ENCODE measurements at places on chromosomes 12 and 14.

GRCh38 chr14:28744126-28744525 is 22.5 kb upstream of the FOXG1 start:
- no peak for DNase-seq

- no peak for DNase-seq
Measured at GRCh38 chr12:92602476-92602875, 100.3 kb upstream of the PLEKHG7 start.

DNA sequence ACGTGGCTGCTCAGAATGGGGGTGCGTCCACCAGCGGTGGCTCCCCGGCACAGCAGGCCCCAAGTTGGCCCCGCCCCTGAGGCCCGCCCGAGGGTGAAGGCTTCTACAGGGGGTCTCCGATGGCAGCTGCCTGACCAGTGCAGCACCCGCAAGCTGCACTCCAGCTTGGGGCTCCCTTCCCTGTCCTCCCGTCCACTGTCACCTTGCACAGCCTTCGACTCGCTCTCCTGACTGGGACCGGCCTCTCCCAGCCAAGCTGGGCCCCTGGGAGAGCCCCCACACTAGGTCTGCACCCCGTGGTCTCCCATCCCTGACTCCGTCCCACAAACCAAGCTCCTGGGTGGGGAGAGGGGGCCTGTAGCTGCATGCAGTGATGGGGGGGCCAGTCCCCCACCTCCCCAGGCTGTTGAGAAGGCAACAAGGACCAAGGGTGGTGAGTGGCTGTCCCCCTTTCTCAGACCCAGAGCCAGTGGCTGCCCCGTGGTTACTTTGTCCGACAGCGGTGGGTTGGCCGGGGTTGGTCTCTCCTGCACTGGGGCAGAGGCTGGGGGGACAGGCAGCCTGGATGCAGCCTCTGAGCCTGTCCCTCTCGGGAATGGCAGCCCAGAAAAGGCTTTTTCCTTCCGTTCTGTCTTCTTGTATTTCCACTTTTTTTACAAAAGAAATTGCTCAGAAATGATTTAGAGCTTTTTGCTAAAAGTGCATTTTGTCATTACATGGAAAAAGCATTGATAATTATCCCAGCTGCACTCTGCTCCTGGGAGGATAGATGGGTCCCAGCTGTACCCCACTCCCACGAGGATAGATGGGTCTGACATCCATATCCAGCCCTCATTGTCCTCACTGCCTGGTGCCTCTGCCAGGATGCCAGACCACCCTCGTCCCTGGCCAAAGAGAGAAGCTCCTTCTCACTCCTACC is 217.0 kb downstream of the KIF26A start:
- DNase-seq, result peak; percentile 75

GRCh38 chr12:97745406-97746101 is 282.9 kb downstream of the RMST start:
- DNase-seq, result no peak

GRCh38 chr12:130924966-130925665 is 28.6 kb upstream of the ADGRD1 start:
- peak; percentile 78 for DNase-seq

GRCh38 chr12:29316752-29317151 is 64.2 kb downstream of the ERGIC2 start:
- DNase-seq, result no peak

- no peak for DNase-seq
Measured at GRCh38 chr12:128810182-128811127, 13.3 kb downstream of the SLC15A4 start.

GRCh38 chr12:57216014-57216911 is at the start of gene NXPH4:
Gene NXPH4 (plus strand): TSS chr12:57216794. CDS start chr12:57216970, 176 bp downstream.
- peak; percentile 94 for DNase-seq

- DNase-seq, result no peak
Measured at GRCh38 chr12:7612851-7613250, 52.9 kb downstream of the APOBEC1 start.

DNA sequence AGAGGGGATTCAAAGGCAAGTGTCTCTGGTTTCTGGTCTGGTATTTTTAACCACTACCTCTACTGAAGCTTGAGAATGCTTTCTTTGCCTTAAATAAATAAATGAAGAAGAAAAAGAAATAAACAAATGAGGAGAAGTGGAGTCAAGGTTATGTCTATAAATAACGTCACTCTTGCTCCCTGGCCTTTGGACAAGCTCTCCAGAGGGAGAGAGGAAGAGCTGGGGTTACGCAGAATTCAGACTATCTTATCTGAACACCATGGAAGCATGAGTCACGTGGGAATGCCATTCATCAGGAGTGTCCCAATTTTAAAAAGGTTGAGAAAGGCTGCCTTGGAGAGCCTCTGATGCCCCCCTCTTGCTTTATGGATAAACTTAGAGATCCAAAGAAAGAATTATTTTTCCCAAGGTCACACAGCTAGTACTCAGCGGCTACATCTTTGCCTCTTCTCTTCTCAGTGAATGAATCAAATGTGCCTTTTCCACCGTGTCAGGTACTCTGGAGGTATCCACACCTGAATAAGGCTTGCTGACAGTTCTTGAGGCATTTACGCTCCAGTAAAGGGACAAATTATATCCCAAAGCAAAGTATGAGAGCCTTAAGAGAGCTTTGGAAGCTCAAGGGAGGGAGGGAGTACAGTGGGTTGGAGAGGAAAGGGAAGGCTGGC is 12.9 kb upstream of the MSI1 start:
- no peak for DNase-seq

- DNase-seq, result peak; percentile 81
Measured at GRCh38 chr12:7915661-7916403, 20.2 kb downstream of the SLC2A3 start.

- DNase-seq, result no peak
Measured at GRCh38 chr12:107436836-107437235, 248.8 kb upstream of the PWP1 start.

GRCh38 chr12:9319842-9320173 is 111.6 kb upstream of the PZP start:
- DNase-seq, result no peak

DNA sequence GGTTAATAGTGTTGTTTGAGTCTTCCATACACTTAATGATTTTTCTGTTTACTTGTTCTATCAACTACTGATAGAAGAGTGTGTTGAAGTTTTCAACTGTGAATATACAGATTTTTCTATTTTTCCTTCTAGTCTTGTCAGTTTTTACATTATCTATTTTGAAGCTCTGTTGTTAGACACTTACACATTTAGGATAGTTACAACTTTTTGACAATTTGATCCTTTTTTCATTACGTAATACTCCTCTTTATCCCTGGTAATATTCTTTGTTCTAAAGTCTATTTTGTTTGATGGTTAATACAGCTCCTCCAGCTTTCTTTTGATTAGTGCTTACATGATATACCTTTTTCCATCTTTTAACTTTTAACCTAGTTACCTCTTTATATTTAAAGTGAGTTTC is 45.2 kb downstream of the DHRS2 start:
- no peak for DNase-seq

- DNase-seq, result no peak
Measured at GRCh38 chr12:1305063-1305434, 289.3 kb downstream of the FBXL14 start.

- no peak for DNase-seq
Measured at GRCh38 chr14:50116966-50117365, 594 bp upstream of the VCPKMT start.

DNA sequence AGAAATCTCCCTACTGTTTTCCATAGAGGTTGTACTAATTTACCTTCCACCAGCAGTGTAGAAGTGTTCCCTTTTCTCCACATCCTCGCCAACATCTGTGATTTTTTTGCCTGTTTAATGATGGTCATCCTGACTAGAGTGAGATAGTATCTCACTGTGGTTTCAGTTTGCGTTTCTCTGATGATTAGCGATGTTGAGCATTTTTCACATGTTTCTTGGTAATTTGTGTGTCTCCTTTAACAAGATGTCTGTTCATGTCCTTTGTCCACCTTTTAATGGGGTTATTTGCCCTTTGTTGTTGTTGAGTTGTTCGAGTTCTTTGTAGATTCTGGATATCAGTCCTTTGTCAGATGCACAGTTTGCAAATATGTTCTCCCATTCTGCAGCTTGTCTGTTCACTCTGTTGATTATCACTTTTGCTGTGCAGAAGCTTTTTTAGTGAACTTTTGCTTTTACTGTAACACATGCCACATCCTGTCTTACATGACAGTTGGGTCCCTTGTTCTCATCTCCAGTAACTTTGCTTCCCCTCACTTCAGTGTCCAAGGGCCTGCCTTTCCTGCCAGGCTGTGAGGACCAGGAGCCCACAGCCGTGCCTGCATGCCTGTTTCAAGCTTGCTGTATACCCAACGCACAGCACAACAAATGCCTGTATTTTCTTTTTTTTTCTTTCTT is 64.9 kb downstream of the SPRING1 start:
- no peak for DNase-seq

DNA sequence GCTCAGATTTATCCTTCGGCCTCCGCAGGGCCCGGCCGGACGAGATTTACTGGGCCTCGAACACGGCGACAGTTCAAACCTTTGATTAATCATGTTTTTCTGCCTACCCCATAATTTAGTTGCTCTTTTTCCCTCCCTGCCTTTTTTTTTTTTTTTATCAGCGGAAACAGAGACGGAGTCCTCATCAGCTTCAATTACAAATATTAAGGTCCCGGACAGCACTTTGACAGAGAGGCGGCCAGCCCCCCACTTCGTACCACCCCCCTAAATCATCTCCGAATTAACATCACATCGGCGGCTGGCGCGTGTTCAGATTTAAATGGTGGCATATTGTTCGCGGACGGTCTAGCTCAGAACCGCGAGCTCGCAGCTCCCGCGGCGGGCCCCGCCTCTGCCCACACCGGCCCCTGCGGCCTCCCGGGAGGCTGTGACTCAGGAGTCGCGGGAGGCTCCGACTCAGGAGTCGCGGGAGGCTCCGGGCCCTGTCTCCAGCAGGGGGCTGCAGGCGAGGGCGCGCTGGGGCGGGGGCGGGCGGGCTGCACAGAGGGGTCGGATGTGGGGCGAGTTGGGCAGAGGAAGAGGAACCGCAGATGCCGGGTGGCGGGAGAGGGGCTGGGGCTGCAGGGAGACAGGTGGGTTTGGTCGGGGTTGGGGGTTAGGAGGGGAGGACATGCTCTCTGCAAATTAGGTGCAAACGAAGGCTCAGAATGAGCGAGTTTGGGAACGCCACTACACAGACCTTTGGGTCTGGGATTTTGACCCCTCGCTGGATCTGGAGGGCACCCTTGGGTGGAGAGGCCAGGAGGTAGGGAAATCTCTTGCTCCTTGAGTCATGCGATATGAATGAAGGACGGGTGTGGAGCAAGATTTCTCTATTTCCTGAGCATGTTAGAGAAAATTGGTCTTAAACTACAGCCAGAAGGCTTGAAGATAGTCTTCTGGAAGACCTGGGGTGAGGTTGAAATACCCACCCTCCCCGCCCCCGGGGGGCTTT is 19.6 kb upstream of the ATP5MC2 start:
- peak; percentile 87 for DNase-seq

DNA sequence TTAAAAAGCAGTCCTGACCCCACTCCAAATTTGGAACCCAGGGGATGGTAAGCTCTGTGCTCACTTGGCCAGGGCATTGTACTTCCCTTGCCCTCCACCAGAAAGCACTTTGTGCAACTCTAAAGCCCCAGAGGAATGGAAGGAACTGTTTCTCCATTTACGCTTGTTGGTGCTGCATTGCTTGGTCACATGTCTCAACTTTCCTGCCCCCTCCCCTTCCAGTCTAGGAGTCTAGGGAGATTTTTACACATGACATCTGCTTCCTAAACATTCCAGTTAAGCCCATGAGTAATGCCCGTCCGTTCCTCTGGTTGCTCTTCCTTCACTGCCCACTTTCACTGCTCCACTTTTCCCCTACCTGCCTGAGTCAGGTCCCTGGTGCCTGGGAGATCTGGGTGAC is 92.6 kb upstream of the MAP1LC3B2 start:
- no peak for DNase-seq

DNA sequence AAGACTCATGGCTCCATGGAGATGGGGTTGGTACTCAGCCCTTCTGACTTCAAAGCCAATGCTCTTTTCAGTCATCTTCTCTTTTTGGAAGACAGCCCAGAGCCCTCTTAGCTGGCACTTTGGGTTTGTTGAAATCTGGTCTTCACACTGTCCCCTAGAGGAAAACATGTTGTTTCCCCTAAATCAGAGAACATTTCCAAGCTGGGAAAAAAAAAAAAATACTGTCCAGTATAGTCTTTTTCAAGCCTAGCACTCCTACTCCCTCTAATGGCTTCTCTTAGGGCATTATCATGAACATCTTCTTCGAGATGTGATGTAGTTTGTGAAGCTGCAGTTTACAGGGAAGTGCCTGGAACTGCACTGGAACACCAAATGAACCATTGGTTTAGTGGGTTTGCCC is 3.0 kb upstream of the ZC3H14 start:
- no peak for DNase-seq

DNA sequence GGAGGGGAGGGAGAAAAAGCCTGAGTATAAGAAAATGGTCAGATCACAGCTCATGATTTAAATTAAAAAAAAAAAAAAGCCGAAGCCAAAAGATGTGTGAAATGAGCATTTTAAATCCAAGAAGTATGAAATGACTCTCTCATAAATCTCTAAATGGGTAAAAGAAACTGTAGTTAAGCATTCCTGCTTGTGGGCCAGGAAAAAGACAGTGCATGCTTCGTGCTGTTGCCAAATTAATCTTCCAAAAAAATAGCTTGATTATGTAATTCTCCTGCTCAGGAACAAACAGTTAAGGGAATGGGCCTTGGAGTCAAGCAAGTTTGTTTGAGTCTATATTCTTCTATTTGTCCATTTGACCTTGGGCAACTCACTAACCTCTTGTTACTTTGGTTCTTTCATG is 325.4 kb upstream of the SEL1L start:
- no peak for DNase-seq

DNA sequence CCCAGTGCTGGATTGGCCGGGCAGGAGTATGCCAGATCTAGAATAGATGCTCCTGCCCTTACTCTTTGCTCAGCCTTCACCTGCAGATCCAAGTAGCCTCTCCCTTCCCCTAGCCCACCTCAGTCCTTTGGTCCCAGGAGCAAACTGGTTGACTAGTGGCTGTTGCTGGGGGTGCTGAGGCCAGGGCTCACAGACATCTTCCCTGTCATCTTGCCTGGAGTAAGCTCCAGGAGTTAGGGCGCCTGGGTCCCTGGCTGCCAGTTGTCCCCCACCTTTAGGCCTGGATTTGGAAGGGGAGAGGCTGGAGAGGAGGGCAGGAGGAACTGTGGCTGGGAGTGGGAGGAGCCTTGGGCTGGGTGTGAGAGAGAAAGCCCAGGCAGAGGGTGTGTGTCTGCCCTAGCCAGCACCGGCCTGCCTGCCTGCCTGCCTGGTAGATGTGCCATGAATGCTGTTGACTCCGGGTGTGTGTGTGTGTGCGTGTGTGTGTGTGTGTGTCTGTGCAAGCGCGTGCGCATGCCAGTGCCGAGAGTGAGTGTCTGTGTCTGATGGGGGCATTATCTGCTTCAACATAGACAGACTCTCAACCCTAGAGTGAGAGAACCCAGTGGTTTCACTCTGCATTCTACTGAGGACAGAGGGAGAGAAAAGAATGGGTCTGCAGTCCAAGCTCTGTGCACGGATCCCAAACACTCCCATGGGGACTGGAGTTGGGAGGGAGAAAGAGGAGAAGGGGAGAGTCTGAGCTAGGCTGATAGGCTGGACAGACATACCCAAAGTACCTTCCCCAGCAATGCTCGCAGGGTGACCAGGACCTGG is 845 bp upstream of the RARG start:
- peak; percentile 70 for DNase-seq

GRCh38 chr14:71702786-71703185 is 229.4 kb upstream of the RGS6 start:
- DNase-seq, result no peak

Data from upper lobe of left lung (tissue), 6 donors.